ENCODE measurements at places on chromosomes 6 and 20.
A peak's percentile ranks its signal among the peaks of the same experiment; 100 is the strongest.

GRCh38 chr6:153401751-153402150, 270.7 kb upstream of the RGS17 start:
- no peak for DNase-seq

- no peak for DNase-seq
These were observed 91.9 kb downstream of the PDE10A start for GRCh38 chr6:165571068-165571682.

- no peak for DNase-seq
These were observed 3.6 kb upstream of the BRD2 start for GRCh38 chr6:32964776-32965175.

- DNase-seq, result no peak
These were observed 13.0 kb upstream of the MATN4 start for GRCh38 chr20:45320948-45321595.

DNA sequence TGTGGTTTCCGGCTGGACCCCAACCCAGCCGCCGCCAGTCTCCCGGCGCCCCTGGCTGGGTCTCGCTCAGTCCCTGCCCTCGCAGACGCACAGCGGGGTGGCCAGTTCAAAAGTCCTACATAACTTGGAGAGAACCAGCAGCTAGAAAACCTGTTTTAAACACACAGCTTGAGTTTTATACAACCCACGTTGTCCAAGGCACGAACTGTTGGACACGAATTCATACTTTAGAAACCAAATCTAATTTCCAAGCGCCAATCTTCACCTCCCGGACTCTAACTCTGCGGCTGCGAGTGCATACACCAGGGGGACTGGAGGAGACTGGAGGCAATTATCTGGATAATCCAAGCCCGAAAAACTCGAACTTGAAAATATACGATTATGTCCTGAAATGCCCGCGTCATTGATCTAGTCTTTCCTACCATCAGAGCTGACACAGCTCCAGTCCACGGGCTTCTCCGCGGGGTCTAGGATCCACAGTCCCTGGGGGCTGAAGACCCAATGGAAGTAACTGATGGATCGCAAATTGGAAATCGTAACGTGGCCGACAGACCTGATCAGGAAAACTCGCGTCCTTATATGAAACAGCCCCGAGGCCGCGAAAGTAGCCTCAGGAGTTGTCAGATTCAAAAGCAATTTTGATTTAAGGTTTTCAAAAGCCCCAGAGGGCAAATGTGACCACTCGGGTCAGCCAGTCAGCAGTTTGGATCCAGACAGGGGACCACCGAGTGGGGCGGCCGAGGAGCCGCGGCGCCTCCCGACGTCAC, 843 bp upstream of the HEY2 start:
- DNase-seq, result no peak

DNA sequence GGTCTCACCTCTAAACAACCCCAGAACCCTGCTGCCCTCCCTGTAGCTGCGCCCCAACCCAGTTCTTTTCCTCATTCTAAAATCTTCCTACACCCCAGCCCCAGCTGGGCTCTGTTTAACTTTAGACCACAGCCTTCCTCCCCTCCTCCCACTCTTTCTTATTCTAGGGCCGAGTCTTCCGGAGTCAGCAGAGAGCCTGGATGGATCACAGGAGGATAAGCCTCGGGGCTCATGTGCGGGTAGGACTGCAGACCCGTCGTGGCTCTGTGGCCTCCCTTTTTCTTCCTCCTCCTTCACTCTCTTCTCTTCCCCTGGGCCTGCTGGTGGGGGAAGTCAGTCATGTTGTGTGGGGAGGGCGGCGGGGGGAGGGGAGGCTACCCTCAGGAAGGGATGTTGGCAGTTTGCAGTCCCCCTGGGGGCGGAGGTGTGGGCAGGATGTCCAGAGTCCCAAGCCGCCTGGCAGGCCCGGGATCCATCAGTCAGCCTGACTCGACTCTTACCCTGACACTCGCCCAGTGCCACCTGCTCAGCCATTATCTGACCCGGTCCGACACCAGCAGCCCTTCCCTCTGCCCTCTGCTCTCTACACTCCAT, 8.1 kb downstream of the CAPN11 start:
- DNase-seq, result peak; percentile 76

Data from NT2/D1 (cell line).